Left lung (tissue), 14 donors: ENCODE measurements at places on chromosomes 7 and 10. TPM values are rescaled to one million over a fixed set of nuclear protein-coding genes. Genes with fewer than 3 reads are reported as not detected.

DNA sequence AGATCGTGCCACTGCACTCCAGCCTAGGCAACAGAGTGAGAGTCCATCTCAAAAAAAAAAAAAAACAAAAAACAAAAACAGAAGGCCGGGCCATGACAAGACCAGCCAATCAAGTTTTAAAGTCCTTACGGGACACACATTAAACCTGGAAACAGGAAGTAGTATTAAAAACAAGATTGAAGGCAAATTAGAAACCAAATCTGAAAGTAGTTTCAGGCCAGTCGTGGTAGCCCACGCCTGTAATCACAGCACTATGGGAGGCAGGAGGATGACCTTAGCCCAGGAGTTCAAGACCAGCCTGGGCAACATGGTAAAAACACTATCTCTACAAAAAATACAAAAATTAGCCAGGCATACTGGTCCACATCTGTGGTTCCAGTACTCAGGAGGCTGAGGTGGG lies 18.1 kb downstream of the PSAP start:
- peaks cover 4% of the 10 kb centered on the region for H3K36me3 ChIP-seq
- H3K4me1 ChIP-seq = peaks cover 97% of the 10 kb centered on the region
- H3K27ac ChIP-seq = no peak overlapping the region
- DNase-seq = no peak

DNA sequence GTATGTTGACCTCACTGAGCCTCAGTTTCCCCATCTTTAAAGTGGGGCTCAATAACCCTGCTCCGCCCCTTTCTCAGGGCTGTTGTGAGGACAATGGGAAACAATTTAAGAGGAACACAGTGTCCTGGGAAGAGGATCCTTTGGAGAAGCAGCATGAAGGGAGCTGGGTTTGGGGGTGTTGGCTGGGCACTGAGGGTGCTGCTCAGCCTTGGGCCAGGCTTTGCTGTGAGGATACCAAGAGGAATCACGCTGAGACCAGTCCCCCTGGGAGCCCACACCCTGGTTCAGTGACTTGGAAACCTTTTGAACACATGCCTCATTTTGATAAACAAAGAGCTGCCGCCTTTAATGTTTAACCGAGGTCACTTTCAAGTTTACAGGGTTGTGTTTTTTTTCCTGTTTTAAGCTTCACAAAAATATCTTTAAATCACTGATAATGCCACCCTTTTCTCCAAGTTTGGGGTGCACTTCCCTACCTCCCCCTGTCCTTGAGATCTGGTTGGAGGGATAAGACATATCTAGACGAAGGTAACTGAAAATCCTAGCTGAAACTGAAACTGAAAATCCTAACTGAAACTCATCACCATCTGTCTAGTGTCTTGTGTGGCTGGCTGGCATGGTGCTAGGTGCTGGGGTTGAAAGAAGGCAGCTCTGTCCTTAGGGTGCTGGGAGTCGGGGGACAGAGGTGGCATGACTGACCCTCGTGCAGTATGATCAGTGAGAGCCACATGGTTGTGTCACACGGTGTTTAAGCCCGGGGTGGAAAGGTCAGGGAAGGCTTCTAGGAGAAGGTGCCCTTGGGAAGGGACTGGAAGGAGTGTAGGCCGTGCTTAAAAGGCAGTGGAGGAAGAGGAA lies 27.7 kb downstream of the ZNF775 start:
- H3K4me3 ChIP-seq = peak overlapping the region; percentile 55
- H3K27me3 ChIP-seq = no peaks in the 10 kb centered on the region
- peaks cover 6% of the 10 kb centered on the region for H3K4me1 ChIP-seq

- no peaks in the 10 kb centered on the region for H3K27me3 ChIP-seq
- no peaks in the 10 kb centered on the region for H3K36me3 ChIP-seq
- H3K4me3 ChIP-seq = no peak overlapping the region
Measured at GRCh38 chr7:142886866-142887265, 1.3 kb upstream of the TRPV6 start.

The IRF5 gene
- 2.1 TPM for polyA plus RNA-seq

The PTEN gene
- polyA plus RNA-seq = 140 TPM

DNA sequence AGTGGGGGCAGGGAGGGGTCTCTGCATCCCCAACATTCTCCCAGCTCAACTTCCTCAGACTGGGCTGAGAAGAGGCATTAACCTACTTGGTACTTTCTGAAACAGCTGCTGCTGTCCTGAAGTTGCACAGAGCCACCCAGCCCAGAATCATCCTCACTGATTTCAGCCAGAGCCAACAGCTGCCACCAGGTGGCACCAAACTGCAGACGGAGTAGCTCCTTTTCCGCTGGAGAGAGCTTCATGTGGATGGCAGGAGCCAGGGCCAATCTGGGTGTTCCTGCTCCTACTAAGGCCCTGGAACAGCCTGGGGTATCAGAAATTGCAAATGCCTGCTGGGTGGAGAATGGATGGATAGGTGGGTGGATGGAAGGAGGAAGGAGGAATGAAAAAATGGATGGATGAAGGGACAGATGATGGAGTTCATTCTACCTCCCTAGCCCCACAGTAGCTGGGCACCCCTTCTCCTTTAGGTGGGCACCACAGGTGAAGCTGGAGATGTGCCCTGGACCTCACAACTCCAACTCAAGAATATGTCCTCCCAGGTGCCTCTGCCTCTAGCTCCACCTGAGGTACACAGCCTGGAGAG lies 11.8 kb upstream of the DRGX start:
- H3K27ac ChIP-seq = no peak overlapping the region
- H3K27me3 ChIP-seq = no peaks in the 10 kb centered on the region
- H3K36me3 ChIP-seq = no peaks in the 10 kb centered on the region
- H3K4me1 ChIP-seq = no peaks in the 10 kb centered on the region
- no peak overlapping the region for H3K4me3 ChIP-seq

- peaks cover 15% of the 10 kb centered on the region for H3K4me1 ChIP-seq
- H3K4me3 ChIP-seq = no peak overlapping the region
- H3K36me3 ChIP-seq = no peaks in the 10 kb centered on the region
Measured at GRCh38 chr7:17549406-17549805, 251.0 kb downstream of the AHR start.

The SAMD9 gene
- 9.3 TPM for polyA plus RNA-seq

DNA sequence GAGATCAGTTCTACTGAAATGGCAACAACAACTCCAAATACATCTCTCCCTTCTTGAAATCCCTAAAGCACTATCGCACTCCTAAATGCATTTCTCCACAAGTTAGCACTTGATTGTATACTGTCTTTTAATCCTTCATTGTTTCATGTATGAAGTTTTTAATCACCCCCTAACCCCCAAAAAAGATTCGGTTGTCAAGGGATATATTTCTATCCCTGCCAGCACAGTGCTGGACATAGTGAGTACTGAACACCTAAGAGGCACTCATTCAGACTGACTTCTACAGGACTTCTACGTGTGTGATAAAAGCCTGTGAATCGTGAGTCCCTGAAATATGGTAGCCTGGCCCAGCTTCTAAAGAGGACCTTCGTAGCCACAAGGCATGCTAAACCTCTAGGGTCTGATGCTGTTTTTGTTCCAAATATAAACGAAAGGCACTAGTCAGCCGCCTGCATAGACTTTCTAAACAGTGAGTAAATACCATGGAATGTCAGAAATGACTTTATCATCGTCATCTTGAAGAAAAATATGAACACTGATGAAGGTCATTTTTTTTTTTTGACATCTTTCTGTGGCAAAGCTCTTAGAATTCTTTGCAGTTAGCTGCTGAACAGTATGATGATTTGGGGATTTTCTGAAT lies 14.6 kb upstream of the ZSCAN21 start:
- DNase-seq = no peak
- peaks cover 68% of the 10 kb centered on the region for H3K36me3 ChIP-seq
- peaks cover 20% of the 10 kb centered on the region for H3K4me1 ChIP-seq
- no peak overlapping the region for H3K4me3 ChIP-seq
- H3K27me3 ChIP-seq = no peaks in the 10 kb centered on the region

GRCh38 chr7:105916603-105917002 lies 40.2 kb upstream of the ATXN7L1 start:
- H3K4me1 ChIP-seq = no peaks in the 10 kb centered on the region
- H3K27me3 ChIP-seq = no peaks in the 10 kb centered on the region
- H3K36me3 ChIP-seq = no peaks in the 10 kb centered on the region
- DNase-seq = no peak
- no peak overlapping the region for H3K27ac ChIP-seq

DNA sequence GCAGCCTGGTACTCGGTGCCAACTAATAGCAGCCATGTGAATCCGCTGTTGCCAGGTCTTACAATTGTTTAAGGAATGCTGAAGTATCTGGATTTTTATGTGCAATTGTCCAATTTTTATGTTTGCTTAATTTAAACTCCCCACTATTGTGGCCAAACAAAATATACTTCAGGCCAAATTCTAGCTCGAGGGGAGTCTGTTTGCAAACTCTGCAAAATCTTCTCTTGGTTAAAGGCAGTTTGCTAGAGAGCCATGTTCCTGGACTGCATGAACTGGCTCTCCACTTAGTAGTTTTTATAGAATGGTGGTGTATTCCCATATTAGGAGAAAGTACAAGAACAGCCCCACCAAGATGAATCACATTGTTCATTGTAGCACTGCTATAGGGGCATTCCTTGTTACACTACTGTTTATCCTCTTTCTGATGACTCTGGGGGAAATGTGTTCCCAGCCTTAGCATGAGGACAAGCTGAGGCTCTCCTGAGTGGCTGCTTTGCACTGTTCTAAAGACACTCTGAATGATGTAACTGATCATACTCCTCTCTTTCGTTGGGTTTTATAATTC lies 178.0 kb upstream of the GLI3 start:
- no peak overlapping the region for H3K27ac ChIP-seq
- no peaks in the 10 kb centered on the region for H3K36me3 ChIP-seq
- no peaks in the 10 kb centered on the region for H3K27me3 ChIP-seq
- H3K4me3 ChIP-seq = no peak overlapping the region

DNA sequence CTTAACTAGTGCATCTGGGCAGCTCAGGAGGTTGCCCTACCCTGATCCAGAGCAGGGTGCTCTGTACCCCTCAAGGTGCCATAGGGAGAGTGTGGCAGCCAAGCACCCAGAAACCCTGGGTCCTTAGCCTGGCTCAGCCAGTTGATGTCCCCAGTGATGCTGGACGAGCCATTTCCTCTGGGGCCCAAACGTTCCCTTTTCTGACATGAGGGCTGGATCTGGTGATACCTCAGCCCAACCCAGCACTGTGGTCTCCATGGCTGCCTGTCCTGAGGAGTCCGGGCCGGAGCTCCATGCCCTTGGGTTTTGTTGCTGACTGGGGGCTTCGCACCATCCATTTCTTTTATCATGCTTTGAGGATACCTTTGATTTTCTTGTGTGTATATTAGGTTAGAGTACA lies 87.9 kb upstream of the IKZF1 start:
- H3K36me3 ChIP-seq = no peaks in the 10 kb centered on the region
- H3K4me3 ChIP-seq = no peak overlapping the region
- no peak overlapping the region for H3K27ac ChIP-seq
- no peak for DNase-seq

The PNLIPRP2 gene
- polyA plus RNA-seq = not detected

The C7orf33 gene
- polyA plus RNA-seq = not detected

- no peaks in the 10 kb centered on the region for H3K27me3 ChIP-seq
- H3K4me3 ChIP-seq = no peak overlapping the region
- peak overlapping the region; percentile 6 for H3K27ac ChIP-seq
- DNase-seq = no peak
- H3K4me1 ChIP-seq = peaks cover 56% of the 10 kb centered on the region
- no peaks in the 10 kb centered on the region for H3K36me3 ChIP-seq
Measured at GRCh38 chr7:99112097-99112496, 31.8 kb downstream of the SMURF1 start.

The DENND2A gene
- 39.5 TPM for polyA plus RNA-seq

GRCh38 chr10:6171881-6172695 lies 30.6 kb upstream of the PFKFB3 start:
- H3K36me3 ChIP-seq = no peaks in the 10 kb centered on the region

DNA sequence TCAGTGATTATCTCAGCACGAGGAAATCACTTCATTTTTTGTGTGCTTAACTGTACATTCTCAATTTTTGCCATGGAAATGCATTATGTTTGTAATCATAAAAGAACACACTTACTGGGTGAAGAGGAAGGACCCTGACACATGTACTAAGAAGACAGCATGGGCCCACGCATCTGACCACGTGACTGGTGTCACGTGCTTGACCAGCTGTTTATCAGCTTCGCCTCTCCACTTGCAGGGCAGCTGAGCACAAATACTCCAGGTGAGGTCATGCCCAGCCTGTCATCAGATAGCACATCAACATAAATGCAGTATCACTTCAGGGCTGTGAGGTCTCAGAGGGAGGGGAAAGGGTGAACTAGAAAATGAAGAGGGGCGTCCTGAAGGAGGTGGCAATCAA lies 179.8 kb downstream of the EBF3 start:
- no peak for DNase-seq
- no peaks in the 10 kb centered on the region for H3K4me1 ChIP-seq
- H3K36me3 ChIP-seq = no peaks in the 10 kb centered on the region
- no peak overlapping the region for H3K4me3 ChIP-seq

The WDFY4 gene
- 3.6 TPM for polyA plus RNA-seq

The NRG3 gene
- 1.3 TPM for polyA plus RNA-seq

- H3K36me3 ChIP-seq = peaks cover 31% of the 10 kb centered on the region
- H3K4me3 ChIP-seq = no peak overlapping the region
- H3K4me1 ChIP-seq = no peaks in the 10 kb centered on the region
- H3K27me3 ChIP-seq = no peaks in the 10 kb centered on the region
- DNase-seq = no peak
Measured at GRCh38 chr10:368579-369220, 233.4 kb downstream of the ZMYND11 start.

The SEMA3E gene
- 25.9 TPM for polyA plus RNA-seq

DNA sequence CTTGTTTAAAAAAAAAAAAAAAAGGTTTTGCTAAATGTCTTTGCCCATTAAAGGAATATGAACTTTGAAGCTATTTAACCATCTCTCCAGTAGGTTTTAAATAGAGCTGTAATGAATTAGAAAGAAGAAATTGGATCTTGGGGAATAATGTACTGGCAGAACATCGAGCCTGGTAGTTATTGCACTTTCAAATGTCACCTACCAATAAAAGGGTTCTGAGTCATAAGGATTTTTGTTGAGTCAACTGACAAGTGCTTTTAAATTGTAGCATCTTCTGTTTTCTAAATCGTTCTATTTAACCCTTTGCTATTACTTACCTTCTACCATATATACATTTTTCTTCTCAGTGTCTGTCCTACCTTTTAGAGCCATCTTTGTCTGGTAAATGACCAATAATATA lies 10.7 kb downstream of the CUTC start:
- H3K27me3 ChIP-seq = no peaks in the 10 kb centered on the region
- no peaks in the 10 kb centered on the region for H3K4me1 ChIP-seq
- peaks cover 98% of the 10 kb centered on the region for H3K36me3 ChIP-seq

The RARRES2 gene
- polyA plus RNA-seq = 155 TPM

The ACBD7 gene
- polyA plus RNA-seq = 5.8 TPM

GRCh38 chr10:17607603-17608332 lies 9.4 kb downstream of the HACD1 start:
- no peaks in the 10 kb centered on the region for H3K27me3 ChIP-seq
- no peak overlapping the region for H3K27ac ChIP-seq
- H3K4me1 ChIP-seq = no peaks in the 10 kb centered on the region
- H3K36me3 ChIP-seq = no peaks in the 10 kb centered on the region

DNA sequence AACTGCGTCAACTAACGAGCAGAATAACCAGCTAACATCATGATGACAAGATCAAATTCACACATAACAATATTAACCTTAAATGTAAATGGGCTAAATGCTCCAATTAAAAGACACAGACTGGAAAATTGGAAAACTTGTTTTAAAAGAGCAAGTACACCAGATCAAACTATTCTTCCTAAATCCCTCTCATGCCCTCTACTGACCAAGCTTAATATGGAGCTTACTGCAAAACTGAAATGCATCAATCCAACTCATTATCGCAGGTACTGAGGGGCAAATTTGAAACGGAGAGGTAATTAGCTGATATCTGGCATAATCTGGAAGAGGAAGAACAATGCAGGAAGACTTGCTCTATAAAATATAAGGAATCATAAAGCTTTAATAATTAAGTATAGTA lies 1223.8 kb downstream of the NXPH1 start:
- H3K27me3 ChIP-seq = no peaks in the 10 kb centered on the region
- no peak overlapping the region for H3K4me3 ChIP-seq
- no peak for DNase-seq
- no peaks in the 10 kb centered on the region for H3K4me1 ChIP-seq
- H3K36me3 ChIP-seq = no peaks in the 10 kb centered on the region
- no peak overlapping the region for H3K27ac ChIP-seq
